ENCODE measurements at places on chromosomes 12 and 14. TPM values are rescaled to one million over a fixed set of nuclear protein-coding genes. Genes with fewer than 3 reads are reported as not detected.

GRCh38 chr12:67681941-67682620 lies 33.5 kb downstream of the DYRK2 start:
- no peak for DNase-seq

GRCh38 chr14:71190770-71191374 lies 283.6 kb downstream of the PCNX1 start:
- no peak for DNase-seq

The EFS gene
- not detected for total RNA-seq

DNA sequence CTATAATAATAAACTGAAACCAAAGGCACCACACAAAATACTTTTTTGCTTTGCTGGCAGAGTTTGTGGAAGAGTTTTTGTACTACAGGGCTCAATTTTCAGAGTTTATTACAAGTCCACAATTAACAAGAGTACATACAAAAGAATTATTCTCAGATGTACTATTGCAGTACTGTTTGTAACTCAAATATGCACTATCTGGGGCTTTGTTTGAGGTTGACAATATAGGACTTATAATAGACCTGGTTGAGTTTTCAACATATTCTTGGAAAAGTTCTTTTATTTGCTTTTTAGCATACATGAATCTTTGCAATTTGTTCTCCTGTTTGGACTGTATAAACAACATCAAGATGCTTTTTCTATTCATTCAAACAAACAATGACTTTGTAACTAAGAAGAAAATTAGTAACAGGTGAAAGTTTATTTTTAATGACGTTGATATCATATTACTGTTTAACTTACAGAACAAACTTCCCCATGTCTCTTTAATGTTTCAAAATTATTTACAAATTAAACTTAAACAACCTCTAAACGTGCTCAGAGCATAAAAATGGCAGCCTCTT lies 407.4 kb upstream of the PRICKLE1 start:
- no peak for DNase-seq

DNA sequence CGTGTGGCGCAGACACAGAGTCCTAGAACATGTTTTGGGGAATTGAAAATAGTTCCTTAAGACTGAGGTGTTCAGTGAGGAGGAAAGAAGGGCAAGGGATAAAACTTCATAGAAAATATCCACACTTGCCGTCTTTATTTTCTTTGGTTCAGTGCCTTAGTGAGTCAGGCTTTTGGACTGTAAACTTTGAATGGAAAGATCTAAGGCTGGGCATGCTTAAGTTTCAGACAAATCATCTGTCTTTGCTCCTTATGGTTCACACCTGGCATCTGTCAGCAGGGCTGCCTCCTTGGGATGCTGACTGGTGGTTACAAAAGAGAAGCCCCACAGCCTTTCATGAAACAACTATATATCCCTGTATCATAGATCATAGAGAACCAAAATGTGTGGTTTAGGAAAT lies 136.3 kb upstream of the PRICKLE1 start:
- peak; percentile 70 for DNase-seq

GRCh38 chr14:77883847-77884238 lies 83.9 kb downstream of the ADCK1 start:
- DNase-seq = no peak

DNA sequence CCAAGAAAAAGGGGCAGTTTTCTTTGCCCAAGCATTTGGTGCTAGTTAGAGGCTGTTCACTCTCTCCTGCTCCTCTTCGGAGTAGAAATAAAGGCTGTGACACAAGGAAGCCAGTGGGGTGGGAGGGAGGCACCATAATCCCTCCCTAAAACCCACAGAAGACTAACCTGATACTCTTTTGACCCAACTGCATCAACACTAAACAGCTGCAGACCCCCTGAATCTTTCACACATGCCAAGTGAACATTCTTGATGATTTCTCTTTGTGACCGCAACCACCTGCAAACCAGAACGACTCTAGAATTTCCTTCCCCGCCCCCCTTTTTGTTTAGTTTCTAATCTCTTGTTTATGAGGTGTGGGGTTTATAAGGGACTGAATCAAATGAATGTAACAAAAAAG lies 175.8 kb upstream of the BCL2L14 start:
- DNase-seq = no peak

The KCNC2 gene
- total RNA-seq = not detected

DNA sequence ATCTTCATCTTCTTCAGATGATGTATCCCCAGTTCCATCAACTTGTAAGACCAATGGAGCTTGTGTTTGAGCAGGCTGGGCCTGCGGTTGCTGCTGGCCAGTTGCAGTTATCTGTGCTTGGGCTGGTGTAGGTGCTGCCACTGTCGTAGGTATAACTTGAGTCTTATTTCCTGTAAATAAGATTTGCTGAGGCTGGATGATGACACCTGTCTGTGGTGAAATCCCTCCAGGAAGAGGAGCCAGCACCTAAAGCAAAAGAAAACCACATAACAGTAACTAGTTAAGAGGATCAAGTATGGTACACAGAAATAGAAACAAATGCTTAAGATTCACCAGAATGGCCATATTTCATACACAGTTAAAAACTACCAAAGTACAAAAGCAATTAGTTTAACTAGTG lies 28.2 kb downstream of the GTF2A1 start:
- no peak for DNase-seq

The MLXIP gene
- total RNA-seq = 5.4 TPM

The HOXC4 gene
- total RNA-seq = not detected

The RAB21 gene
- total RNA-seq = 49.6 TPM

The LALBA gene
- total RNA-seq = not detected

DNA sequence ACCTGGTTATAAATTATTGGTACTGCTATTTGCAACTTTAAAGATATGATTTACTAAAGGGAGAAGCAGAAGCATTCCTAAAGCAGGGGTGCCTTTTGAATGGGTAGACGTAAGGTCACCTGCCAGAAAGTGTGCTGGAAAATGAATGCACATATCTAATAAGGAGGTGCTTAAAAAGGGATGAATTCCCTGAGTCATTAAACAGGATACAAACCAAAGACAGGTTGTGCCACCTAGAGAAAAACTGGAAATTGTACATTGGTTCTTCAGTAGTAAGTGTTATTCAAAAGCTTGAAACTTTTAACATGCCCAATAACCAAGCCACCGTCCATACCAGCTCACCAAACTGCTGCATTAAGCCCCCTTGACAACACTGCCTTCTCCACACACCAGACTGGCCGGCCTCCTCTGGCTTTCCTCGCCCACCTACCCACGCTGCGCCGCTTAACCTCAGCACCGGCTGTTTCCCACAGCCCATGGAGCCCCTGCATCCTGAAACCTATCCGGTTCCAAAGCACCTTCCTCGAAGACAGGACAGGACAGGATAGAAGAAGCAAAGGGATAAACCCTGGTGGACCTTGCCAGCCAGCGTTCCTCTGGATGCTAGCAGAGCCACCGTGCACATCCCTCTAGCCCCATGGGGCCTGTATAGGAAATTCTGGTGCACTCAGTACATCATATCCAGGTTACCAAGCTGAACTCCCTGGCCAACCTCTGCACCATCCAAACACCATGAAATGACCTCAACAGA lies 201.5 kb upstream of the CAND1 start:
- DNase-seq = no peak

- DNase-seq = no peak
These were observed 32.4 kb downstream of the FLVCR2 start for GRCh38 chr14:75610834-75611233.

The KRT2 gene
- total RNA-seq = not detected

The MORN3 gene
- 0.02 TPM for total RNA-seq

- no peak for DNase-seq
These were observed 91.9 kb downstream of the CRACR2A start for GRCh38 chr12:3661028-3661427.

GRCh38 chr14:57025456-57025855 lies 215.2 kb upstream of the OTX2 start:
- DNase-seq = no peak

GRCh38 chr12:5441497-5442236 lies 9.8 kb downstream of the NTF3 start:
- DNase-seq = peak; percentile 73

DNA sequence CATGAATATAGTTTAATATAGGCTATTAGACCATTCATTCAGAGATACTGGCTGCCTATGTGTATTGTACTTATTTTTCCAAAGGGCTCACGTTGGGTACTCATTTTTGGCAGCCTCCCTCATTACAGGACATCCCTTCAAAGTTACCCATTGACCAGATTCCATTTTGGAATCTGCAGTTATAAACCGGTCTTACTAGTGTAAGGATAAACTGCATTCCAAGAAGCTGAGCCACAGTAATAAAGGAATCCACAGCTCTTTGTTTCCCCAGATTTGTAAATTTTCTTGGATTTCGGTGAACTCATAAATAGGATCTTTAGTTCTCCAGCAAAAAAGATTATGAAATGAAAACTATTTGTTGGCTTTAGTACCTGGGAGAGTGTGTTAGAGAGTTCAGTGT lies 18.9 kb upstream of the CFL2 start:
- no peak for DNase-seq

DNA sequence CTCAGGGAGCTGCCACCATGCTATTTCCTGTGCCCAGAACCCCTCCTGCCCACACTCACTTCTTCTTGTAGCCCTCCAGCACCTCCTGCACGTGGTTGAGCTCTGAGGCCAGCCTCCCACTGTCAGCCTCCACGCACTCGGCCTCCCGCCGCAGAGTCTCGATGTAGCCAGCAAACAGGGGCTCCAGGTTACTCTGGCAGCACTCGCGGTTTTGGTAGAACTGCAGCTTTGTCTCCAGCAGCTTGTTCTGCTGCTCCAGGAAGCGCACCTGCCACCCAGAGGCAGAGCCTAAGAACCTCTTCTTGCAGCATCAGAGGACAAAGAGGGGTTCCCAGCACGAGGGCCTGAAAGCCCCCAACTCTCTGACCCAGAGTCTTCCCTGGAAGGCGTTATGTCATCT lies 2.1 kb downstream of the KRT83 start:
- DNase-seq = no peak

GRCh38 chr12:40834321-40834720 lies 142.1 kb downstream of the CNTN1 start:
- no peak for DNase-seq

DNA sequence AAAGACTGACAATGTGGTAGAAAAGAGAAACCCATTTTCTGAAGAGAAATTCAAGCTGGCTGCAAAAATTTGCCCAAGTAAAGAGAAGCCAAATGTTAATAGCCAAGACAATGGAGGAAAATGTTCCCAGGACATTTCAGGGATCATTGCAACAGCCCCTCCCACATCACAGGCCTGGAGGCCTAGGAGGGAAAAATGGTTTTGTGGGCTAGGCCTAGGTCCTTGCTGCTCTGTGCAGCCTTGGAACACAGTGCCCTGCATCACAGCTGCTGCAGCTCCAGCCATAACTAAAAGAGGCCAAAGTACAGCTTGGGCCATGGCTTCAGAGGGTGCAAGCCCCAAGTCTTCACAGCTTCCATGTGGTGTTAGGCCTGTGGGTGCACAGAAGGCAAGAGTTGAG lies 332.4 kb upstream of the LRIG3 start:
- DNase-seq = no peak

- DNase-seq = no peak
These were observed 7.4 kb upstream of the KTN1 start for GRCh38 chr14:55572578-55572977.

The ERBB3 gene
- total RNA-seq = 0.64 TPM

GRCh38 chr12:16482726-16483125 lies 123.2 kb downstream of the LMO3 start:
- no peak for DNase-seq

GRCh38 chr14:87866116-87866515 lies 126.9 kb downstream of the GALC start:
- DNase-seq = no peak

DNA sequence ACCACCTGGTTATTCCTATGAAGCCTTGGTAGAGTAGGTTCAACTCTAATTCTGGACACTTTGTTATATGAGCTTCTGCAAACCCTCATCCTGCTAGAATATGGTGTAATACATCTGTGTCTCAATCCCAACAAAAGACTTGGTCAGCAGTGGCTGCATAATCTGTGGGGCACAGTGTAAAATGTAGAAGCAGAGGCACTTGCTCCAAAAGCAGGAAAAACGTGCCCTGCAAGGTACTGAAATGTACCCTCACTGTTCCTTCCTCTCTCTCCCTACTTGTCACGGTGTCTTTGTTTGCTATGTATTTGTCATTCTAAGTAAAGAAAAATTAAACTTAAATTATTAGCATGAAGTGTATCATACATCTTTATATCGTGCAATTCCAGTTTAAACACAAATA lies 267.9 kb downstream of the BCL11B start:
- DNase-seq = no peak

DNA sequence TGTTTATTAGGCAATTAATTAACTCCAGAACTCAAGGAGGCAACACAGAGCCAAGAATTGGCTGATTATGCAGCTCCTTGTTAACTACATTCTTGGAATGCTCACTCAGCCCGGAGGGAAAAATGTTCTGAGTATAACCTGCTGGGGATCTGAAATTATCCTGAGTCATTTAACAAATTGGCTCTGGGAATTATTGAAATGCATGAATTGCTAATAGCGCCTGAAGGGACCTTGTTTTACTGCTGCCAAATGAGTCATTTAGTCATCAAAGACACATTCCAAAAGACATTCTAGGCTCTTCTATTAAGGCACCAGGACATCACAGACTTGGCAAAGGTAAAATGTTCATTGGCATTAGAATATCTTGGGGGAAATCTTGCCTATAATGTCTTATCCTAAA lies 13.0 kb downstream of the TMEM52B start:
- DNase-seq = peak; percentile 66

The LMO3 gene
- not detected for total RNA-seq

The DHH gene
- total RNA-seq = not detected

The RTL1 gene
- not detected for total RNA-seq

GRCh38 chr14:79947440-79948054 lies 263.8 kb downstream of the DIO2 start:
- no peak for DNase-seq

DNA sequence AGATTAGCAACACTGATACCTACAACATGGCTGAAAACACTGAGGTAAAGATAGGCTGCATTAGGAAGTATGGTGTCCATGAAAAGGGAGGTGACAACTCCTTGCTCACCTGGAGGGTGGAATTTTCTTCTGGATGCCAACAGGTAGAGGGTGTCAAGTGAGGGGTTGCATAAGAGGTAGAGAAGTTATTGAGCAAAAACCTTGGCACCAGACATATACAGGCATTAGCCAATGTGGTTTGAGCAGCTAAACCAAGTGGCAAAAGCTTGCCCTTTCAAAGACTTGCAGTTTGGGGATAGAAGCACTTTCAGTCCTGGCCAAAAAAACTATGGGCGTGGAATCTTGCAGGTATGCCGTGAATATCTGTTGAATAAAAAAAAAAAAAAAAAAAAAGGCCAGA lies 3.8 kb downstream of the RITA1 start:
- no peak for DNase-seq

The FICD gene
- 9.3 TPM for total RNA-seq

GRCh38 chr12:45124485-45125155 lies 73.7 kb upstream of the DBX2 start:
- DNase-seq = no peak

- DNase-seq = no peak
These were observed 310.3 kb downstream of the C12orf75 start for GRCh38 chr12:105640761-105641160.

DNA sequence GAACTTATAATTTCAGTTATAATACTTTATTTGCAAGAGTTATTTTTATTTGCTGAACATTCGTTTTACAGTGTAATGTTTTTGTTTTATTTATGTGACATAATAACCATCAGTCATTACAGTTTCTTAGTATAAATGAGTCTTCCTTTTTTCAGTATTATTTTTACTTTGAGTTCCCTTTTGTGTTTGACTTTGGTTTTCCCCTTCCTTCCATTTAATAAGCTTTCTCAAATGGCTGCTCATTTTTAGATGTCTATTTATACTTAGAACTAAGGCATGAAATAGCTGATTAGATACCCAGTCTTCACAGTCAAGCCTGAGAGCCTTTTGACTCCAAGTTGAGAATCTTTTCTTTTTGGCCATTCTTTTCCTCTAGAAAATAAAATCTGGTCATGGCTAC lies 404.5 kb downstream of the LRFN5 start:
- DNase-seq = no peak

GRCh38 chr14:103137689-103138300 lies 14.5 kb downstream of the TNFAIP2 start:
- no peak for DNase-seq

Data from A172 (cell line).